Astrocyte (in vitro differentiated cells and primary cell): ENCODE measurements at places on chromosomes 11 and 22.

GRCh38 chr11:82634091-82634490 is 99.6 kb downstream of the FAM181B start:
- H3K36me3 ChIP-seq = no peaks in the 10 kb centered on the region
- no peaks in the 10 kb centered on the region for H3K27me3 ChIP-seq
- no peaks in the 10 kb centered on the region for H3K4me1 ChIP-seq
- no peak overlapping the region for H3K4me3 ChIP-seq
- H3K27ac ChIP-seq = no peak overlapping the region

- H3K4me3 ChIP-seq = no peak overlapping the region
- H3K4me1 ChIP-seq = peaks cover 28% of the 10 kb centered on the region
- H3K27ac ChIP-seq = no peak overlapping the region
- no peaks in the 10 kb centered on the region for H3K27me3 ChIP-seq
- peak; percentile 15 for DNase-seq
These were observed 30.6 kb downstream of the EXPH5 start for GRCh38 chr11:108562746-108563581.

DNA sequence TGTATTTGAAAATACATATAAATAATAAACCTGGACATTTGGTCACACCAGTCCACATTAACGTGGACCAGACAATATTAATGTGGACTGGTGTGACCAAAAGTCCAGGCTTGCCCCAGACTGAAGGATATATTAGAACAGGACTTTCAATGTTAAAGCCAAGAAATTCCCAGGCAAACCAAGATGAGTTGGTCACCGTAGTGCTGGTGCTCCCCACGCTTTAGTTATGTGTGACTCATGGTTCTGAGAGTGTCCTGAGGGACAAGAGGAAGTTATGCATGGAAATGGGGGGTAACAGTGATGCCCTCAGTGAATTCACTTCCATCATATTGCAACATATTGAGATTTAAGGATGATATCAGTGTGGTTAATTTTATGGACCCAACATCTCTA is 31.4 kb downstream of the POU2AF1 start:
- H3K36me3 ChIP-seq = no peaks in the 10 kb centered on the region
- DNase-seq = peak; percentile 23
- H3K27me3 ChIP-seq = peaks cover 6% of the 10 kb centered on the region
- no peaks in the 10 kb centered on the region for H3K4me1 ChIP-seq
- no peak overlapping the region for H3K27ac ChIP-seq
- no peak overlapping the region for H3K4me3 ChIP-seq

GRCh38 chr11:843086-843734 is 558 bp downstream of the TSPAN4 start:
- no peak for DNase-seq
- H3K27ac ChIP-seq = peak overlapping the region; percentile 68
- peaks cover 15% of the 10 kb centered on the region for H3K36me3 ChIP-seq
- peaks cover 55% of the 10 kb centered on the region for H3K4me1 ChIP-seq
- H3K27me3 ChIP-seq = no peaks in the 10 kb centered on the region

DNA sequence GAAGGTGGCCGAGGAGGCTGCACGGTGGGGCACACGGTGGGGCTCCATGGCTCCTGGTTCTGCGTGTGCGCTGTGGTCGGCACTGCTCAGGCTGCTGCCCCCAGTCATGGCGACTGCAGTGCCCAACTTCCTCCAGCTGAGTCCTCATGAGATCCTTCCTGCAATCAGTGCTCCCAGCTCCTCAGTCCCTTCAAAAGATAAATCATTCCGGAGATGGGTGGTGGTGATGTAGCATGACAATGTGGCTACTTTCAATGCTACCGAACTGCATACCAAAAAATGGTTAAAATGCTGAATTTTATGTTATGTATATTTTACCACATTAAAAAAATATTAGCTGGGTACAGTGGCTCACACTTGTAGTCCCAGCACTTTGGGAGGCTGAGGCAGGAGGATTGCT is 14.1 kb upstream of the VPREB1 start:
- H3K27me3 ChIP-seq = no peaks in the 10 kb centered on the region
- H3K36me3 ChIP-seq = no peaks in the 10 kb centered on the region
- H3K27ac ChIP-seq = no peak overlapping the region
- H3K4me1 ChIP-seq = no peaks in the 10 kb centered on the region
- H3K4me3 ChIP-seq = no peak overlapping the region

DNA sequence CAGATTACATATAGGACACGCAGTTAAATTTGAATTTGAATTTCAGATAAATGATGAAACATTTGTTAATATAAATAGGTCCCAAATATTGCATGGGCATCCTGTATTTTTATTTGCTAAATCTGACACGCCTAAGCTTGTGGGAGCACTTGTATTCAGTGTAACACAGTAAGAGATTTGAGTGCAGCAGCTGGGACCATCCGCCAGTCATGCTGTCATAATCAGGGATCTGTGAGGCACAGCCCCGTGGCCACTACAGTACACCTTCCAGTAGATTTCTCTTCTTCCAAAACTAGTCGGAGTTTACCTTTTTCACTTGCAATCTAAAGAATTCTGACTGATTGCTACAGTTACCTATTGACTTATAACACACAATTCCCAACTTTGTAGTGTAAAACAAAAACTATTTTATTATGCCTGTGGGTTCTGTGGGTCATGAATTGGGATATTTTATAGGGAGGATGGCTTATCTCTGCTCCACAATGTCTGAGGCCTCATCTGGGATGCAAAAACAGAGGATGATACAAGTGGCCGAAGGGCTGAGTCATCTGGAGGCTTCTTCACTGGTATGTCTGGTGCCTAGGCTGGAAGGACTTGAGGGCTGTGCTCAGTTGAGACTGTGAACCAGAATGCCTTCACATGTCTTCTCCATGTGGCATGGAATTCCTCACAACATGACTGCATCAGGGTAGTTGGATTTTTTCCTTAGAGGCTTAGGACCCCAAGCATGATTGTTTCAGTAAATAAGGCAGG is 74.1 kb downstream of the PRSS23 start:
- no peak for DNase-seq
- no peak overlapping the region for H3K27ac ChIP-seq
- H3K36me3 ChIP-seq = no peaks in the 10 kb centered on the region
- H3K4me1 ChIP-seq = no peaks in the 10 kb centered on the region

DNA sequence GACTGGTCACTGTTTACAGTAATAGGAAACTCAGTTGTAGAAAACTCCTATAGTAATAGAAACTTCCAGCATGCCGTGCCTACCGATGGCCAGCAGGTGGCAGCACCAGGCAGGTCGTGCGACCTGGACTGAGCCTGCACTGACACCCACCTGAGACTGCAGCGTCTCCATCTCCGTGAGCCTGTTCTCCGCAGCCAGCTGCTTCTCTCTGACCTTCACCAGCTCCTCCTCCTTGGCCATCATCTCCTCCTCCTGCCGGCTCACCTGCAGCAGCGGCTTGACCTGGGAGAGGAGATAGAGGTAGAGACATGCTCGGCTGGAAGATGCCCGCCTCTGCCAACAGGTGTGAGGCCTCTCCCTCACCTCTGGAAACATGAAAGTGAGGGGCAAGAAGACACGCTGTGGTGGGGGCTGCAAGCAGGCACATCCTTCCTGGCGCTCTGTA is 48.5 kb downstream of the APOL1 start:
- H3K27me3 ChIP-seq = no peaks in the 10 kb centered on the region
- peaks cover 93% of the 10 kb centered on the region for H3K36me3 ChIP-seq
- peaks cover 17% of the 10 kb centered on the region for H3K4me1 ChIP-seq
- H3K4me3 ChIP-seq = no peak overlapping the region
- H3K27ac ChIP-seq = peak overlapping the region; percentile 51

- H3K4me3 ChIP-seq = peak overlapping the region; percentile 35
- H3K4me1 ChIP-seq = peaks cover 33% of the 10 kb centered on the region
- no peaks in the 10 kb centered on the region for H3K36me3 ChIP-seq
These were observed 36.0 kb downstream of the CD6 start for GRCh38 chr11:61007383-61007955.

DNA sequence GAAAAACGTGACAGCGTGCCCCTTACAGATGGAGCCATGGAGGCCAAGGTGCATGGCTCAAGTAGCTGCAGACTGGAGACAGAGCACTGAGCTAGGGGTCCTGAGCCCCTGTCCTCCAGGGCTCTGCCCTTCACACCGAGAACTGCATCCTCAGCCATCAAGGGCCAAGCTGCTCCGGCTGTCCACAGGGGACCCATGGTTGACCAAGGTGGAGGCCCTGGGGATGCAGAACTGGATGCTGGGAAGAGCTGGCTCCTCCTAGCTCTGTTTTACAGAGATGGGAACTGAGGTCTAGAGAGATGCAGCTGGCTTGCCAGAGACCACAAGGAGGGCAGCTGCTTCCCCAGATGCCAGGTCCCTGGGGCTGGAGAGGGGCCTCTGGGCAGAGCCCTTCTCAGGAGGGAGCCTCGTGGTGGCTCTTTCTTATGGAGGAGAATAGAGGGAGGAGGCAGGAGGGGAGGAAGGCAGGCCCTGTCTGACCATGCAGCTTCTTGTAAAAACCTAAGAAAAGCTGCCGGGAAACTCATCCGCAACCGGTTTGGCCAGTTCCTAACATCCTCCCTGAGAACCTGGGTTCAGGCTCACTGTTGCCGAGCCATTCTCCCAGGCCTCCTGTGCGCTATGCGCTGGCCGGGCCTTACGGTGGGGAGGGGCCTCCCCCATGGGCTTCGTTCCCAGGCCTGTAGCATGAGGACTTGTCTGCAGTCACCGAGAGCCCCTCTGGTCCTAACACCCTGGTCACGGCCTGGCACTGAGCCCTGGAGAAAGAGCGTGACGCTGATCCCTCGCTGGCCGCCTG is 80.6 kb downstream of the WNT7B start:
- no peaks in the 10 kb centered on the region for H3K36me3 ChIP-seq
- peaks cover 12% of the 10 kb centered on the region for H3K4me1 ChIP-seq
- DNase-seq = no peak

GRCh38 chr22:45828841-45829240 is 148.1 kb downstream of the WNT7B start:
- no peak overlapping the region for H3K27ac ChIP-seq
- no peaks in the 10 kb centered on the region for H3K27me3 ChIP-seq
- peaks cover 9% of the 10 kb centered on the region for H3K36me3 ChIP-seq
- H3K4me3 ChIP-seq = no peak overlapping the region

DNA sequence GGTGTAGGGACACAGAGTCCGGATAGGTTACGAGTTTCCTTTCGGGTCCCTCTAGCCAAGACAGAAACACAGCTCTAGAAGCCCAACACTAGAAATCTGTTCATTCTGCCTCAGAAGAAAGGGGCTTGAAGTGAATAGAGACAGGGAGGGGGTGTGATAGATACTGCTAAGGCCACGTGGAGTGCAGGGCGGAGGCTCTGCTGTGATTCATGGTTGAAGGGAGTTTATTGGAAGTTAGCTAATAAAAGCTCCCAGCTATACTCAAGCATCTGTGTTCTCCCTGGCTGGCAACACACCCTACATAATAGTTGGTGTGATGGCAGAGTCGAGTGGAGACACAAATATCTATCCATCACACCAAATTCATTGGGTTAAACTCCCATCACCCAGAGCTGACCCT is 337.4 kb downstream of the CADM1 start:
- peak; percentile 20 for DNase-seq
- no peaks in the 10 kb centered on the region for H3K36me3 ChIP-seq
- peaks cover 9% of the 10 kb centered on the region for H3K27me3 ChIP-seq
- no peak overlapping the region for H3K27ac ChIP-seq
- no peak overlapping the region for H3K4me3 ChIP-seq

DNA sequence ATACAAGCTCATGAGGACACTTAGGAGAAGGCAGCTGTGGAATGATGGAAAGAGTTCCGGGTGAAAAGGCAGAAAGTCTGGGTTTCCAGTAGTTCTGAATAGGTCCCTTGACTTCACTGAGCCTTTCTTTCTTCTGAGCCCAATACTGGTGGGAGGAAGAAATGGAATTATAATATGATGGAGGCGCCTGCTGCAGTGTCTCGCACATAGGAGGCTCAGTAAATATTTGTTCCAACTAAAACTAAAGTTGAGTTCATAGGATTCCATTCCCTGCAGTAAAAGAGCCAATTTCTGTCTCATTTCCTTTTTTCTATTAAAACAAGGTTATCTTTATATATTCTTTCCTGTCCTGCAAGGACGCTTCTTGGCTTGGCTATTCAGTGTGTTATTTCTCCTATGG is 5.2 kb upstream of the CLMP start:
- no peak overlapping the region for H3K27ac ChIP-seq
- peaks cover 30% of the 10 kb centered on the region for H3K4me1 ChIP-seq
- no peaks in the 10 kb centered on the region for H3K36me3 ChIP-seq
- no peaks in the 10 kb centered on the region for H3K27me3 ChIP-seq

DNA sequence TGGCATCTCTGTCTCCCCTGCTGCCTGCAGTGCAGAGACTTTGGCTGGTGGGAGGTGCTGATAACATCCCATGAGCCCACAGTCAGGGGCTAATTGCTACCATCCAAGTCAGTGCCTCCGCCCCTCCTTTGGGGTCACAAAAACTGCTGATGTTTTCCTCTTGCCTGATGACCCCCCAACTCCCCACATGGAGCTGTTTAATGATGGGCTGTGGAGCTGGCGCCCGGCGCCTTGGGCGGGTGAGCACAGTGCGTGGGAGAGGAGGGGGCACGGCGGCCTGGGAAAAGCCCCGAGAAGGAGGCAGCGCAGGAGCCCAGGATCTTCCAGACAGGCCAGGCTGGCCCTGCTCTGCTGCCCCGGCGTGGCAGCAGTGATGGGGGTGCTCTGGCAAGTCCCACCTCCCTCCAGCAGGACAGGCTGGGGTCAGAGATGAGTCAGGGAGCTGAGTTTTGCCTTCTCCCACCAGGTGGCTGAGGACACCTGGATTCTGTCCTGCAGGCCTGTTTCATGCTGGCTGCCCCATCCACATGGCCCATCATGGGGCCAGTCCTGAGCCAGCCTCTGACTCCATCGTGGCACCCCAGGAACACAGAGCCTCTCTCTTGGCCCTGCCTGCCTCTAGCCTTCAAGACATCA is 43.8 kb downstream of the NECTIN1 start:
- peaks cover 17% of the 10 kb centered on the region for H3K4me1 ChIP-seq
- H3K27ac ChIP-seq = no peak overlapping the region
- no peaks in the 10 kb centered on the region for H3K36me3 ChIP-seq
- no peak overlapping the region for H3K4me3 ChIP-seq

- no peak overlapping the region for H3K4me3 ChIP-seq
- H3K27me3 ChIP-seq = no peaks in the 10 kb centered on the region
- H3K36me3 ChIP-seq = peaks cover 5% of the 10 kb centered on the region
- no peak overlapping the region for H3K27ac ChIP-seq
- DNase-seq = no peak
- H3K4me1 ChIP-seq = peaks cover 11% of the 10 kb centered on the region
These were observed 4.3 kb downstream of the CYB561A3 start for GRCh38 chr11:61357233-61357893.
